Immature natural killer cell (primary cell): ENCODE measurements at places on chromosomes 7 and 10. TPM values are rescaled to one million over a fixed set of nuclear protein-coding genes. Genes with fewer than 3 reads are reported as not detected.

DNA sequence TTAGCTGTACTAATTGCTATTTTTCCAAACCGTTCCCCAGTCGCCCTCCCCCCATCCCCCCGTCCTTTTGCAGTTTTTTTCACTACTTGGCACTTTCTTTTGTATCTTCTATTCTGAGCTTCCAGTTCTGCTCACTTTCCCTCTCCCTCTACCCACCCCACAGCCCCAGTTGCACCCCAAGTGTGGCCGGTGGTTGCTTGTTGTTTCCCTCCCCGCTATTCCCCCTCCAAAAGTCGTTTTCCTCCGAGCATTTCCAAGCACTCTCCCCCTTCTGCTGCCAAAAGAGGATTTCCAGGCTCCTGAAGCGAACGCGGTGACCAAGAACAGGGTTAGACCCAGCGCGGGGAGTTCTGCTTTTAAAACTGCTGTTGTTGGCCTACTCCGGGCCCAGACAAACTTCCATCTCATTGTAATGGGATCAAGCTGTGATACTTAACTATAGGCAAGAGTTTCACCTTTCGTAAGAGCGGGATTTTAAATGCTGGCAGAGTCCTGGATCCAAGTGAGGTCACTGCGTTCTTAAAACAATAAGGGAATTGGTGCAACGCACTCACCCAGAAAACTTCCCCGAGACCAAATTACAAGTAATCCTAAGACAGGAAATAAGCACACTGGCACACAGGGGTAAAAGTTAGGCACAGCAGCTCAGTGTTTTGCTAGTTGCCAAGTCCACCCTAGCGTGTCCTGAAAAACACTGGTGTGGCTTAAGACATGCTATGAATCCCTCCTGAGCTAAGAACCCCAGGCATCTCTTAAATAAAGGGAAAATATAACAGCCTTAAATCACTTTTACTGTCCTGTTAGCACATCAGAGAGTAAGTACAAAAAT lies 1.5 kb upstream of the RGS10 start:
- DNase-seq: no peak

- DNase-seq: no peak
These were observed 17.6 kb upstream of the FAM221A start for GRCh38 chr7:23662124-23662983.

DNA sequence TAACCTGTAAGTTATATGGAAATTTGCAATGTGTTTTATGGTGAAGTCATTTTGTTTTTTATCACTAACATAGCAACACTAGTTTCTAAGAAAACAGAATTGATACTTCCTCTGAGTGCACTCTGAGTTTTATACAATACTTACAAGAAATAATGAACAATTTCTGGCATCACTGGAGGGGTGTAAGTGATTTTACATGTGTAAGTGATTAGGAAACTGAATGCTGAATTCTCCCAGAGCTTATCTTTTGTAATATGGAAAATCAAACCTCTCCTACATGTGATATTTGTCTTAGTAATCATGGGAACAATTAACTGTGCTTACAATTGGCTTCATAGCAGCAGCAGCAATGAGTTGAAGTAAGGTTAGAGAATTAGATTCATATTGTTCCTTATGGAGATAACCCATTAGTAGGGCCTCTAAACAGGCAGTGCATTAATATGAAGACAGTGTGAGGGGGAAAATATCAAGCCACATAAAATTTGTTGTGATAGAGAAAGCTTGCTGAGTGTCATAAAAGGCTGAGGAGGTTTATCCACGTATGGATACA lies 37.4 kb downstream of the SEMA3C start:
- DNase-seq: no peak

GRCh38 chr7:134709197-134709596 lies 62.5 kb downstream of the BPGM start:
- no peak for DNase-seq

DNA sequence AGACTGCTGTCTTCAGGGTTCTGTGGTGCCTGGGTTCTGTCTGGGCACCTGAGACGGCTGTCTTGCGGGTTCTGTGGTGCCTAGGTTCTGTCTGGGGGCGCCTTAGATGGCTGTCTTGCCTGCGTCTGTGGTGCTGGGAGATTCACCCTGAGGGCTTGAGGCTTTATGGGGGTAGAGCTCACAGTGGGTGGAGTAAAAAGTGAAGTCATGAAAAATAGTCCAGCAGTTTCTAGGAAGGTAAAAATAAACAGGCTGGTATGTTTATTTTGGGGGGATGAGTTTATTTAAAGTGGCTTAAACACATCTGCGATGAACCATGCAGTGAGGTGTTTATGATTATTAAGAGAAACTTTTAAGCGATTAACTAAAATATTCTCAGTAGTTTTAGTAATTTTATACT lies 64.2 kb downstream of the NKX6-2 start:
- DNase-seq: no peak

GRCh38 chr7:29297194-29297890 lies 102.8 kb downstream of the CHN2 start:
- DNase-seq: no peak

The ACSM6 gene
- not detected for polyA plus RNA-seq

The SYT15B gene
- not detected for polyA plus RNA-seq
